ENCODE measurements at places on chromosomes 16 and 17.
A peak's percentile ranks its signal among the peaks of the same experiment; 100 is the strongest.

- DNase-seq: no peak
Measured at GRCh38 chr16:14057878-14058382, 13.2 kb upstream of the MRTFB start.

DNA sequence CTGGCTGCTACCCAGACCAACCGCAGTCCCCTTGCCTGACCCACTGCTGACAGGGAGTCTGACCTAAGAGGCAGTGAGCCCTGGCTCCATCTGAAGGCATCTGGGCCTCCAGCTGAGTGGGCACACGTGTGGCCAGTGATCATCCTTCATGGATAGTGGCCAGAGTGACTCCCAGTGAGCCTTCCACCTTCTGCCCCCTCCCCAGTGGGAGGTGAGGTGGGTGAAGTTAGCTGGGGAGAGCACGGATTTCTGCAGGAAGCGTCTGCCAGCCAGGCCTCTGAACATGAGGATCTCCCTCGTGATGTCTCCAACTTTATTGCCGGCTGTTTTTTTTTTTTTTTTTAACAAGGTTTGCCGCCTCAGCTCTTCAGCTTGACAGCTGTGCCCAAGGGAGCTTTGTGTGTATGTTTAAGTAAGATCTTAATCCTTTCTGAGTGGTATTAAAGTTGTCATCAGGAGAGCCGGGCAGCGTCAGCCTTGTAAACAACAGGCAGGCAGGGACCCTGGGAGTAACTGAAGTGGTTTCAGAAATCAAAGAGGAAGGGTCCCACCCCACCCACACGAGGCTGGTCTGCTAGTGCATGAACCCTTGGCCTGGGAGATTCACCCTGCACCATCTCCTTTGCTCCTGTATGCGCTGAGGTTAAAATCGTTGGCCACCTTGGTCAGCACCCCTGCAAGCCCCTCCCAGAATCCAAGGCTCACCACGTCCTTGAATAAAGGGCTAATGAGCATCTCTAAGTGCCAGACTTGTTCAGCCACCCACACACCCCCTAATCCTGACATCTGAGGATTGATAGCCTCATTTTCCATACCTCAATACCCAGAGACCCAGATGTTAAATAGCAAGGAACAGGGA lies 33.3 kb downstream of the RHBDL3 start:
- DNase-seq: no peak

- peak; percentile 36 for DNase-seq
Measured at GRCh38 chr16:84144209-84144858, 643 bp downstream of the HSDL1 start.

GRCh38 chr16:31428638-31429247 lies 583 bp upstream of the COX6A2 start:
- no peak for DNase-seq

- DNase-seq: no peak
Measured at GRCh38 chr16:15690296-15690695, 40.3 kb downstream of the NDE1 start.

DNA sequence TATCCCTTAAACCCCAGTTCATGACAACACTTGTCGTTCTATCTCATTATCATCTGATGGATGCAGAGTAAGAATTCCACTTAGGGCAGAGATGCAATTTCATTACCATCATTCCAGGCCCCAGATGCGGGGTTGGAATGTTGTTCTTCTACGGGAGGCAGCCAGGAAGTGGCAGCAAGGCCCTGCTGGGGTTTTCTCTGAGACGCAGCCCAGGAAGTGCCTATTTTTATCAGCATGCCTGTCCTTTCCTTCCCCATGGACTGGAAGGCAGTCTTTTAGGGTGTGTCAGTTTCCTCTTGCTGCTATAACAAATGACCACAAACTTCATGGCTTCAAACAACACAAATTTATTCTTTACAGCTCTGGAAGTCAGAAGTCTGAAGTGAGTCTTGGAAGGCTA lies 246.6 kb upstream of the DYNLRB2 start:
- DNase-seq: no peak

GRCh38 chr17:30244853-30245385 lies 9.4 kb upstream of the SLC6A4 start:
- no peak for DNase-seq

- DNase-seq: no peak
Measured at GRCh38 chr17:4509923-4510617, 11.4 kb downstream of the SPNS2 start.

- no peak for DNase-seq
Measured at GRCh38 chr17:17236295-17237025, 508 bp downstream of the FLCN start.

DNA sequence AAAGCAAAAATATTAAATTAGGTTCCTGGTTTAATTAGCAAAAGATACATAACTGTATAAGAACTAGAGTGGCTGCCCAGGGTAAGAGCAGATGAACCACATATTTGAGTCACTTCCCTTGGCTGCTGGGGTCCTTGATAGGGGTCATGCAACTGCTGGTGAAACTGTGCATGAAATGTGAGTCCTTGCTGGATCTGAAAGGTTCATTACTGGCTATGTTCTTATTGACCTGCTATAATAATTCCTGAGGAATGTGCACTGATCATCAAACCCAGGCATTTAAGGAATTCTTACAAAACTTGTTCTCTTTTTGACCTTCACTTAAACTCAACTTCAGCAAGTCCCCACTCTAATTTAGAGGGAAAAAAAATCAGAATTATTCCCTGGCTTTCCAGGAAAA lies 183.4 kb downstream of the ZNF18 start:
- DNase-seq: no peak

DNA sequence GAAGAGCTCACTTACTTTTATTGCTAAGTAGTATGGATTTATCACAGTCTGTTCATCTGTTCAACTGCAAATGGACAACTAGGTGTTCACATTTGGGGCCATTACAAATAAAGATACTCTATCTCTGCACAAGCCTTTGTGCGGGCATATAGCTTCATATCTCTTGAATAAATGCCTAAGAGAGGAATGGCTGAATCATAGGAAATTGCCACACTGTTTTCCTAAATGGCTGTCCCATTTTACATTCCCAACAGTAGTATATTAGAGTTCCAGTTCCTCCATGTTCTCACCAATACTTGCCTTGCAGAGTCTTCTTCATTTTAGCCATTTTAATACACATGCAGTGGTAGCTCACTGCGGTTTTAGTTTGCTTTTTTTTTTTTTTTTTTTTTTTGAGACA lies 20.5 kb downstream of the NSMCE1 start:
- no peak for DNase-seq

DNA sequence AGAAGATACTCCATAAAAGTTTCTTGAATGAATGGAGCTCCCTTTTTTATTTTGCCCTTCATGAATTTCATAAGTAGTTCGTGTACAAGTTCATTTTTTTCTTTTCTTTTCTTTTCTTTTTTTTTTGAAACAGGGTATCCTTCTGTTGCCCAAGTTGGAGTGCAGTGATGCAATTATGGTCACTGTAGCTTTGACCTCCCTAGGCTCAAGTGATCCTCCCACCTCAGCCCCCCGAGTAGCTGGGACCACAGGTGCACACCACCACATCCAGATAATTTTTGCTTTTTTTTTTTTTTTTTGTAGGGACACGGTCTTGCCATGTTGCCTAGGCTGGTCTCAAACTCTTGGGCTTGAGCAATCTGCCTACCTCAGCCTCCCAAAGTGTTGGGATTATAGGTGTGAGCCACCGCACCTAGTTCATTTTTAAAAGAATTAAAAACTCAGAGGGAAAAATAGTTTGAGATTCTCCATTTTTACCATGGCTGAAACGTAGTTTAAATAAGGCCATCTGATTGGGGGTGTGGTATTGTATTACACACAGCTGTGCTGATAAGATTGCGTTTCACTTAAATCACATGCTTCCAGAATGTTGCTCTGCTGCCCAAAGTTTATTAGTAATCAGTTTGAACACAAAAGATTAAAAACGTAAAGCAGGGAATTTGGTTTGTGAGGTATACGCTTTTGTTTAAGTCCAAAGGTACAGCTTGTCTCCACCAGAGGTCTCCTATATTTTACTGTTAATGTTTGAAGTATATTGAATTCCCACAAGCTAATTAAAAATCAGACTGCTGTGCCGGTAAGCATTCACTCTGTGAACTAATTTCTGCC lies 154.1 kb downstream of the SOCS1 start:
- no peak for DNase-seq

DNA sequence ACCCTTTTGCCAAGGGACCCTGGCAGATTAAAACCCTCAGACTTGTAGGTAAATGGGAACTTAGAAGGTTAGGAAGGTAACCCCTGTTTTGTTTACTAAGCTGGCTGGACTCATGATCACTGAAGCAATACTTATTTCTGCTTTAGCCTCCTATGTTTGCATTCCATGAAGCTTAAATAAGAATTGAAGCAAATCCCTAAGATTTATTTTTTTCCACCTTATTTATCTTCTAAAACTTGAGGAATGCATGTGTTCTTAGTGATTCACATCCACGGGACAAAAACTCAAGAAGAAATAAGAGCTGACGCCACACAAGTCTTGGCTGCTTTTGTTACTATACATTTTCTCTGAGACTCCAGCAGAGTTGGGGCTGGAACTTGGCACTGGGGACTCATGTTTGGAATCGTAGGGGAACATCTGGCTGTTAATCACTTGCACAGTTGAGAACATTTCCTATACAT lies 35.5 kb downstream of the CLUAP1 start:
- no peak for DNase-seq

DNA sequence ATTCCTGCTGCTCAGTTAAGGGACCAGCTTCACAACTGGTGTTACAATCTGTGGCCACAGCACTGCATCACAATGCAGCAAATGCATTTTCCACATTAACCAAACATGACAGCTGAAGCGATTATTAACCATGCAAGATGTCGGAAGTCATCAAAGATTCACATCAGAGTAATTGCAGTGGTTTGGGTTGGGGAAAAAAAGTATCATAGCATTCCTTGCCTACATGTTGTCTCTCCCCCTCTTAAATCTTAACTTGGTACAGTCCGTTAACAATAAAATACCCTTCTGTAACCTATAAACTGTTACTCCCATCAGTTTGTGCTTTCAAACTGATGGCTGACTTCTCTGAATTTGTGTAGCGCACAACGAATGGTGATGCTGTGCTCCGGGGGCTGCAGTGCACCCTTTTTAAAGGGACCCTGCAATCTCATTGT lies 51.6 kb downstream of the NUP93 start:
- no peak for DNase-seq

GRCh38 chr16:64919929-64920607 lies 201.8 kb downstream of the CDH11 start:
- no peak for DNase-seq

GRCh38 chr17:39937447-39937846 lies 9.9 kb downstream of the LRRC3C start:
- no peak for DNase-seq

DNA sequence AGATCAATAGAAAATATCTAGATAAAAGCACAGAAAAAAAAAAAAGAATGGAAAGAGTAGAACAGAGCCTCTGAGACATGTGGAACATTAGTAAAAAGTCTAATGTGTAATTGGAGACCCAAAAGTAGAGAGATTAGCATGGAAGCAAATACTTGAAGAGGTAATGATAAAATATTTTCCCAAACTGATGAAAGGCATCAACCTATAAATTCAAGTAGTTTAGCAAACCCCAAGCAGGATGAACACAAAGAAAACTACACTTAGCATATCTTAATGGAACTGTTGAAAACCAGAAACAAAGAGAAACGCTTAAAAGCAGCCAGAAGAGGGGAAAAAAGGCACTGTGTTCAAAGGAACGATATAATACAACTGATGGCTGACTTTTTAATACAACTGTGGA lies 16.4 kb downstream of the NF1 start:
- DNase-seq: no peak

DNA sequence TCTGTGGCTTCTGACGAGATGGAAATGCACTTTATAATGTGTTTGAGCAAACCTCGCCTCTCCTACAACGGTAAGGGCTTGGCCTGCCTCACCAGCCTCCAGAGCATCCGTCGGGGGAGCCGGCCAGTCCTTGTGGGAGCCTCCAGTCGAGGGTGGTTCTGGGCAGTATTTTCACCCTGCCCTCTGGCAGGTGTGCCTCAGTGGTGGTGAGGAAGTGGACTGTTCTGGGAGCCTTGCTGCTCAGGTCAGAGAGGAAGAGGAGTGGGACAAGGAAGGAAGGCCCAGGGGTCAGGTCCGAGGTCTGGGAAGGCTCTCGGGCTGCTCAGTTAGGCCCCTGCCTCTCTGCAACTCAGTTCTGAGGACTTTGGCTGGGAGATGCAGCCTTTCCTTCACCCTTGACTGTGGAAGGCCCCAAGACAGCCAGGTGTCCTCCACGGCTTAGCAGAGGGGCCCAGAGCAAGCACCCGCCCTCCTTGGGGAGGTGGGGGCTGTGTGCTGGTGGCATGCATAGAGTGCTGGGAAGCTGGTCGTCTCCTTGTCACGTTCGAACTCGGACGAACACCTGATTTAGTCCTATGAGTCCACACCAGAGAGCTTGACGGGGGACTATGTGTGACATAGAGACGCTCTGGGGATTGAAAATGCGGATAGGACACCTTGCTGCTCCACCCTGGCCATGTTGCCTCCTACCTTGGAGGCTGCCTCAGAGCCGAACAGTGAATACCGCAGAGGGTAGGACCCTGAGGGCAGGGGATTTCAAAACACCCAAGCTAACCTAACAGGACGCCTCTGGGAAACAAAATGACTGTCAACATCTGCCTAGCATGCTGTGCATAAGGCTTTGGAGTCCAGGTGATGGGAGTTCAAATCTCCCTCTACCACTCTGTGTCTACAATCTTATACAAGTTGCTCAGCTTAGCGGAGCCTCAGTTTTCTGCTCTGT lies 22.7 kb downstream of the LDHD start:
- DNase-seq: no peak

- no peak for DNase-seq
Measured at GRCh38 chr16:57588831-57589230, 39.6 kb upstream of the ADGRG1 start.

DNA sequence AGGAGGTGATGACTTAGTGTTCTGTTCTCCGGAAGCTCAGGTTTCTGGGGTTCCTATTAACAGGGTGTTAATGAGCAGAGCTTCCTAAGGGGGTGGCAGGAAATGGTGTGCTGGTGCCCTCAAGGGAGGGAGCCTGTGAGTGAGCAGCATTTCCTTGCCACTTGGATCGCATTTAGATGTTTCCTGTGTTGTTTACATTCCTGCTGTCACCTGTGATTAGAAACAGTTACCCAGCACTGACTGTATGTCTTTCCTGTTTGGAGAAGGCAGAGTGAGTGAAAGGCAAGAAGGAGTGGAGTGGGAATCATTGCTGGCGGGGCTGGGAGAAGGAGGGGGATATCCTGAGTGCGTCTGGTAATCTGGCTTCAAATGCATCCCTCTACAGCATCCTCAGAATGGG lies 214.6 kb downstream of the CCDC182 start:
- DNase-seq: no peak

DNA sequence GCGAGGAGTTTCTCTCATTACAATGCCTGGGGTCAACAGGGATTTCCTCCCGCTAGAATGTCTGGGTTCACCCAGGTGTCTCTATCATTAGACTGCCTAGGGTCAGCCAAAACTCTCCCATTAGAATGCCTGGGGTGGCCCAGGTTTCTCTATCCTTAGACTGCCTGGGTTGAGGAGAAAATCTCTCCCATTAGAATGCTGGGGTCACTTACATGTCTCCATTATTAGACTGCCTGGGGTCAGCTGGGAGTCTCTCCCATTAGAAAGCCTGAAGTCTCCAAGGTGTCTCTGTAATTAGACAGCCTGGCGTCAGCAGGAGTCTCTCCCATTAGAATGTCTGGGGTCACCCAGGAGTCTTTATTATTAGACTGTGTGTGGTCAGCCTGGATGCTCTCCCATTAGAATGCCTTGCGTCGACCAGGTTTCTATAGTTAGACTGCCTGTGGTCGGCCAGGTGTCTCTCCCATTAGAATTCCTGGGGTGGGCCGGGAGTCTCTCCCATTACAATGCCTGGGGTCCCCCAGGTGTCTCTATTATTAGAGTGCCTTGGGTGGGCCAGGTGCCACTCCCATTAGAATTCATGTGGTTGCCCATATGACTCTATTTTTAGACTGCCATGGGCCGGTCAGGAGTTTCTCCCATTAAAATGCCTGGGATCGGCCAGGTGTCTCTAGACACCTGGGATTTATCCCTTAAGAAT lies 2272.1 kb downstream of the TP53TG3F start:
- no peak for DNase-seq

Data from stimulated activated naive CD8-positive, alpha-beta T cell treated with anti-CD3 and anti-CD28 coated beads, Interleukin-15, amount 100 ng/mL, for 72 hours (primary cell).